ENCODE measurements at places on chromosomes 3 and 15.

DNA sequence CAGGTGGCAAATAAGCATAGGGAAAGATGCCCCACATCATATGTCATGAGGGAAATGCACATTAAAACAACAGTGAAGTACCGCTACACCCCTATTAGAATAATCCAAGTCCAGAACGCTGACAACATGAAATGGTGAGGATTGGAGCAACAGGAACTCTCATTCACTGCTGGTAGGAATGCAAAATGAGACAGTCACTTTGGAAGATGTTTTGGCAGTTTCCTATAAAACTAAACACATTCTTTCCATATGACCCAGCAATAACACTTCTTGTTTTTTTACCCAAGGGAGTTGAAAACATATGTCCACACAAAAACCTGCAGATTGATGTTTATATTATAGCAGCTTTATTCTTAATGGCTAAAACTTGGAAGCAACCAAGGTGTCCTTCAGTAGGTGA is 116.4 kb upstream of the TOPAZ1 start:
- no peak for DNase-seq

DNA sequence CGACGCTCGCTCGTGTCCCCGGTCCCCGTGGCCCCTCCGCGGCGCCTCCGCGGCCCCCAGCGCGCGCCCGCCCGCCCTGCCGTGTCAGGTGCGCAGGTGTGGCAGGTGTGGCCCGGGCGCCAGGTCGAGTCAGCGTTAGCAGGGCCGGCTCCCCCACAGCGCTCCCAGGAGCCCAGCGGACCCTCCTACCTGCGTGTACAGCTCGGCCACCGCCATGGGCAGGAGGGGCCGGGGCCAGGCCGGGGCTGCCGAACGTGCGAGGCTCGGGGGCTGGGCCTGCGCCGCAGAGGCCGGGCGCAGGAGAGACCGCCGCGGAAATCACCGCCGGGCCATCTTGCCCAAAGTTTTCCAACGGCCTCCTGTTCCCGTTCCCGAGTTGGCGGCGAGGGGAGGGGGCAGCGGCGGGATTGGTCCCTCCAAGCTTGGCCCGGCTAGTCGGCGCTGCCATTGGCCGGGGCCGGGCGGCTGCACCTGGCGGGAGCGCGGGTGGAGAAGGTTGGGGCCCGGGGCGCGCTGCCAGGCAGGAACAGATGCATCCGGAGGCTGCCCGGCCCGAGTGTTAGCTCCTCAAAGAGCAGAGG is at the start of gene MYO5C:
Gene MYO5C (minus strand): TSS at position 384 of the 581 bp plus-strand sequence. CDS start 168 bp downstream, at position 216.
- no peak for DNase-seq

DNA sequence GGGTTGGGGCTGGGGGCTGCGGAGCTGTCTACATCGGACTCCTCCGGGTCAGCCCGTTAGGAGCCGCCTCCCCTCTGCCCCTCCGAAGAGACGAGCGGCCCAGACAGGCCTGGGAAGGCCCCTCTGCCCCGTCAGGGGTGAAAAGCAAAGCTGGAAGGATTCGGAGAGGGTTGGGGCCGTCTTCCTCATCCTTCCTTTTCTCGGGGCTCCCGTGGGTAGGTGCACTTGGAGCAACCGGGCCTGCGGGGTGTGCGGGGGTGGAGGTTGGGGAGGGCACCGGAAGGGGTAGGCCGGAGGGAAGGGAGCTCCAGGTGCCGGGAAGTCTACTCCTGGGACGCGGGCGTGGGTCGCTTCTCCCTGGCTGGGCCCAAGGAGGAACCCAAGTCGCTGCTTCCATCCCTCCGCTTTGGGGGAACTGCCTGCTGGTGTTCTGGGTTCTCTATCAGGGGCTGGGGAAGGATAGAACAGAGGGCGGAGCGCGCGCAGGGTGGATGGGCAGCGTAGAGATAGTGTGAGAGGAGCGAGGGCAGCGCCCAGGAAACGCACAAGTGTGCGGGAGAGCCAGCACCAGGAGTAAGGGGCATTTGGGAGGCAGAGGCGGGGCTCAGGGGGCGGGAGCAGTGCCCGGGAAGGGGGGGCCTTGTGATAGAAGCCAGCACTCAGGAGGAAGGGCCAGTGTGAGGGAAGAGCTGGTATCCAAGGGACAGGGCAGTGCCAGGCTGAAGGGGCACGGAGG is 590 bp downstream of the POLR2H start:
- DNase-seq = peak; percentile 52

- no peak for DNase-seq
These were observed 19.3 kb downstream of the PDZRN3 start for GRCh38 chr3:73605412-73605811.
